Subcutaneous adipose tissue (tissue), 4 donors: ENCODE measurements at places on chromosomes 16 and 17. TPM values are rescaled to one million over a fixed set of nuclear protein-coding genes. Genes with fewer than 3 reads are reported as not detected.

C17orf113 gene
- total RNA-seq, result not detected

KRT15 gene
- total RNA-seq, result not detected

CIBAR2 gene
- not detected for total RNA-seq

DCXR gene
- total RNA-seq, result 383 TPM

KCNH4 gene
- not detected for total RNA-seq

TSPAN10 gene
- total RNA-seq, result 2.4 TPM

LRRC46 gene
- not detected for total RNA-seq

CDH3 gene
- total RNA-seq, result 0.34 TPM

TSPOAP1 gene
- total RNA-seq, result 0.85 TPM

TBC1D10B gene
- total RNA-seq, result 17.6 TPM

NPIPB9 gene
- total RNA-seq, result 14.8 TPM

ARL17A gene
- total RNA-seq, result 8.5 TPM

ABCA8 gene
- 99.3 TPM for total RNA-seq

KCNJ12 gene
- not detected for total RNA-seq

CHAD gene
- total RNA-seq, result not detected

PTGES3L gene
- not detected for total RNA-seq

HBA2 gene
- total RNA-seq, result 313 TPM

OTOP3 gene
- not detected for total RNA-seq

TNFRSF13B gene
- not detected for total RNA-seq

COPS3 gene
- total RNA-seq, result 63.8 TPM

CDT1 gene
- not detected for total RNA-seq

CCL14 gene
- total RNA-seq, result 44.7 TPM
